ENCODE measurements at places on chromosomes 16 and 17.

DNA sequence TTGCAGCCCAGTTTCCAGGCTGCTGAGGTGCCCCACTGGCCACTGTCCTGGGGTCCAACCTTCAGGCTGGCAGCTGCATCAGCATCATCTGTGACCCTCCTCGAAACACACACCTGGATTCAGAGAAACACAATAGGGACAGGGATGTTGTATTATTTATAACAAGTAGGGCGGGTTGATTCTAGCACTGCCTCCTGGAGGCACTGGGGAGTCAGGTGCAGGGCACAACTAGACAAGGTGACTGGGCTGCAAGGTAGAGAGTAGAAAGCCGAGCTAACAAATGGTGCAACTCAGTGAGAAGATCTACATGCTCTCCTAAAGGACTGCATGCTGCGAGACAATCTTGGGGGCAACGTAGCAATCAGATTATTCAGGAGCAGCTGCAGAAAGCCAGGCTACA lies 317.3 kb downstream of the SLC39A11 start:
- DNase-seq, result no peak

- no peak for DNase-seq
Measured at GRCh38 chr16:17335826-17336529, 134.8 kb downstream of the XYLT1 start.

- no peak for DNase-seq
Measured at GRCh38 chr17:33055171-33055611, 63.5 kb downstream of the SPACA3 start.

GRCh38 chr16:24713379-24713778 lies 16.1 kb upstream of the TNRC6A start:
- no peak for DNase-seq

- DNase-seq, result no peak
Measured at GRCh38 chr17:61459142-61459809, 7.1 kb downstream of the TBX4 start.

DNA sequence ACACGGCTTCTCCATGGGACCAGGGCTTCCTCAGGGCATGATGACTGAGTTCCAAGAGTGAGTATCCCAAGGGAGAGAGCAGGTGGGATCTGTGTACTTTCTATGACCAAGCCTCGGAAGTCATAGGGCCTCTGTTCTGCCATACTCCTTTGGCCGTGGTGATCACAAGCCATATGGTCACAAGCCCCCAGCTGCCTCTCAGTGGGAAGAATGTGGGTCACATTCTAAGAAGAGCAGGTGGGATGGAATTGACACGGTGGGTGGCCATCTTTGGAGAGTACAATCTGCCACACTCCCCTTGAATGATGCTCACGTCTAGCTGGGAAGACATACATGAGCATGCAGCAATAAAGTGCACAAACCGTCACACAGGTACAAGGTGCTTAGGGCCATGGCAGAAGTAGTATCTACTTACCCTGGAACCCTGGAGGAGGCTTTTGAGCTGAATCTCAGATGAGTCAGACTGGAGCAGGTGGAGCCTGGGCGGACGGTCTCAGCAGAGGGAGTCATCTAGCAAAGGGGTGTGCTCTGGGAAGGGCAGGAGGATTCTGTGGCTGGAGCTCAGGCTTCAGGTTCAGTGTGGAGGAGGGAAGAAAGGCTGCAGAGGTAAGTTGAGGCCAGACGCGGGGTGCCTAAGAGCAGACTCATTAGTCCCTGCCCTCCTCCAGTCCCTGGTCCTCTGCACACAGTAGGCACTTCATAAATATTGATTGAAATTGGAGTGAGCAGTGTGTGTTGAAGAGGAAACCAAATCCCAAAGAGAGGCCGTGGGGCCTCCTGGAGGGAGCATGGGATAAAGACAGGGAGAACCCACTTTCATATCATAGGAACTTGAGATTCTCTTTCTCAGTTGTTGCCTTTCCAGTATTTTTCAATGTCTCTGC lies 26.6 kb downstream of the GOSR2 start:
- DNase-seq, result no peak

Data from NCI-H2081 treated with DMSO at 0.1 percent for 48 hours (cell line).